ENCODE measurements at places on chromosomes 12 and 14.

DNA sequence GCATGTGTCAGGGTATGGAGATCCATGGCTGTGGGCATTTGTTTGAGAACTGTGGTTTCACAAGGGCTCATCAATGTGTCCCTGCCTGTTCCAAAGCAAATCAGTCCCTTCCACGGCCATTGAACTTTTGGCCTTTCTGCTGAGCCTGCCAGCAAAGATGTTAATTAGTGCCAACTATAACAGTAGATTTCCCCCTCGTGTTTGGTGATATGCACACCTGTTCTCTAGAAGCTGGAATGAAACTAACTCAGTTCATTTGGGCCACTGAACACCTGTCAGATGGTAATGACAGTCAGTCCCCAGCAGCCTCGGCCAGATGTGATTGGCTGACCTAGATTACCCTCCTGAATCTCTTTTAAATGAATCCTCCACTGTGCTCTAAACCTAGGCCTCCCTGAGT is 43.2 kb downstream of the IRAK3 start:
- no peak for DNase-seq

DNA sequence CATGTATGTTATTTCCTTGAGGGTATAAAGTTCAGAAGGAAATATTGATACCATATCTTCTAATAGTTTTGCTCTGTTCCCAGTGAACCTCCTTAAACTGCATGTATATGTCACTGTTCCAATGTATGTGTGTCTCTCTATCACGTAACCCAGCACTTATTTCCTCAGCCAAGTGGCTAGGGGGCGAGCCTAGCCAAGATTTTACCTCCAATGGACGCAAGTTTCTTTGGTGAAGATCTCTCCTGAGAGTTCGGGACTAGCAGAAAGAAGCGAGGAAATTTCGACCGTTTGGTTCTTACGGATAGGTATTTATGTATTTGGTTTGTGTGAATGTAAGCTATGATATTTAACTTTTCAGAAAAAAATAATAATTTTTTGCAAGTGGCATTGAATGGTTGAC is 2.5 kb downstream of the SFSWAP start:
- no peak for DNase-seq

DNA sequence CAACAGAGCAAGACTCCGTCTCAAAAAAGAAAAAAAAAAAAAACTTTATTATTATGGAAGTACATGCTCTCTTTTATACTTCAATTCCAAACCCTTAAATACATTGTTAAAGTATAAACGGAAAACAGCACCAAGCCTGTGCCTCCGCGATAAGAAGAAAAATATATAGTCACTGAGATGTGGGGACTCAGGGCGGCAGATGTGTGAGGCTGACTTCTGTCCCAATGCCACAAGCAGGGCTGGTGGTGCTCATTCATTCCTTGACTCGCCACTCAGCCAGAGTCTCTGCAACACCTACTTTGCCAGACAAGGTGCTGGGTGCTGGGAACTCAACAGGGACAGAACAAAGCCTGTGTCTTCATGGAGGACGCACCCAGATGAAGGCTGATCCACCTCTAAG is 13.8 kb downstream of the LGMN start:
- DNase-seq = no peak

GRCh38 chr14:67837011-67837624 is 17.5 kb downstream of the RAD51B start:
- DNase-seq = no peak

DNA sequence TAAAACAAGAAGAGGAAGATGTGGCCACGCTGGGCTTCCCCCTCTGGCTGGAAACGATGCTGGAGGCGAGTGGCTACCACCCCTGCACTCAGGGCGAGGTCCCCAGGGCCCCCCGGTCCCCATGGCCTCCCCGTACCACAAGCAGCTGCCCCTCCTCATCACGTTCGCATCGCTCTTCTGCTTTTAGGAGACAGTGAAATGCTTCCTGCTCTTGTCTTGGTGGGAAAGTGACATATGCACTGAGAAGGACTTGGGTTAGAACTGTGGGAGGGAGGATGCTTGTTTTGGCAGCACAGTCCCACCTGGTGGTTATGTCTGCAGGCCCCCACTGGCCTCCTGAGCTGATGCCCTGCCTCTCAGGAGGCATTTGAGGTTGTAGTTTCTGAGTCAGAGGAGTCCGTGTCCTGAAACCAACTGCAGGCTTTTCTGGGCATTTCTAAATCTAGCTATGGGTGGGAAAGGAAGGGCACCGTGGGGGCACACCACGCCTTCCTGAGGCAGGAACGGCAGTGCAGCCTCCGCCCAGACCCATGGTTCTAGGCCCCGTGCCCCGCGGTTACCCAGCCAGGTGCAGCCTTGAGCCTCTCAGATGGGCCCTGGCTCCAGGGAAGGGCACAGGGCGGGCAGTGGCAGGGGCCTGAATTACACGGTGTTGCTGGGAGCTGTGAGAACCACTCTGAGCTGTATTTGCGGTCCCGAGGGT is 139.3 kb downstream of the ADGRD1 start:
- no peak for DNase-seq

DNA sequence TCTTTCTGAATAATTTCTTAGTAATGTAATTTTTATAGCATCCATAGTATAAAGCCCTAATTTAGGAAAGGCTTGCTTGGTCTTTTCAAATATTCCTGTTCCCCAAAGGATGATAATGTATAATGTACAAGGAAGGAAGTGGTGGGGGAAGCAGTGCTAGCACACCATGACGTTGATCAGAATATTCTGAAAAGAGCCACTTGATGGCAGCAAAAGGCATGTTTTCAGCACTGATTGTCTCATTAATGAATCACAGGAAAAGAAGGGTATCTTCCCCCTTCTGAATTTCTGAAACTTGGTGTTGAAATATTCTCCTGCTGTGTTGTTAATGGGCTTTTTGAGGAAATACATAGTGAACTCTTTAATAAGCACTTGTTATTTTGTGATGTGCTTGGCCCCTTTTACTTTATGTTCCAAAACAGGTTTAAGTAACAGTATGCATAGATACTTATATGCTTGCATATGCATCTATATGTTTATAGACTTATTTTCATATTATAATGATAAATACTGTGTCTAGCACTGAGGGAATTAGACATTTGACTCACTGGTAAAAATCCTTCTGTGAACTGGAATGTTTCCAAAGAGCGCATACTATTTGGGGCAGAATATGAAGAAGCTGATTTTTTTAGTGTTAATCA is 122.0 kb downstream of the TMEM117 start:
- DNase-seq = no peak

DNA sequence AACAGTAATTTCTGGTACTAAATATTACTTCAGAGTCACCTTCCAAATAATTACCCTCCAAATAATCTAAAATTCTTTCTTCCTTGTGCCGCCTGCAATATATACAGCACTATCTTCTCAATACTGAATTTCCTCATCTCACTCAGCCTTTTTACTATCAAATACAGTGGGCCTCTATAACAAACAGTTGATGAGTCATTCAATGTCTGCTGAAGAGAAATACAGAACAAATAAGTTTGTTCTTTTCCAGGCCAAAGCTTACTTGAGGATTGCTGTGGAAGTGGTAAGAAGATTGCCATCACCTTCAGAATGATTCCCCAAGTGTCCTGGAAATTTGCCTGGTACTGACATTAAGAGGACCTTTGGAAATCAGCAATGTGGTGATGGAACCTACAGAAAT is 218.2 kb upstream of the ARHGAP5 start:
- DNase-seq = no peak

- DNase-seq = no peak
Observed at GRCh38 chr14:39988939-39989338, 556.7 kb upstream of the FBXO33 start.

GRCh38 chr12:3135522-3136461 is 58.6 kb downstream of the TSPAN9 start:
- DNase-seq = no peak

DNA sequence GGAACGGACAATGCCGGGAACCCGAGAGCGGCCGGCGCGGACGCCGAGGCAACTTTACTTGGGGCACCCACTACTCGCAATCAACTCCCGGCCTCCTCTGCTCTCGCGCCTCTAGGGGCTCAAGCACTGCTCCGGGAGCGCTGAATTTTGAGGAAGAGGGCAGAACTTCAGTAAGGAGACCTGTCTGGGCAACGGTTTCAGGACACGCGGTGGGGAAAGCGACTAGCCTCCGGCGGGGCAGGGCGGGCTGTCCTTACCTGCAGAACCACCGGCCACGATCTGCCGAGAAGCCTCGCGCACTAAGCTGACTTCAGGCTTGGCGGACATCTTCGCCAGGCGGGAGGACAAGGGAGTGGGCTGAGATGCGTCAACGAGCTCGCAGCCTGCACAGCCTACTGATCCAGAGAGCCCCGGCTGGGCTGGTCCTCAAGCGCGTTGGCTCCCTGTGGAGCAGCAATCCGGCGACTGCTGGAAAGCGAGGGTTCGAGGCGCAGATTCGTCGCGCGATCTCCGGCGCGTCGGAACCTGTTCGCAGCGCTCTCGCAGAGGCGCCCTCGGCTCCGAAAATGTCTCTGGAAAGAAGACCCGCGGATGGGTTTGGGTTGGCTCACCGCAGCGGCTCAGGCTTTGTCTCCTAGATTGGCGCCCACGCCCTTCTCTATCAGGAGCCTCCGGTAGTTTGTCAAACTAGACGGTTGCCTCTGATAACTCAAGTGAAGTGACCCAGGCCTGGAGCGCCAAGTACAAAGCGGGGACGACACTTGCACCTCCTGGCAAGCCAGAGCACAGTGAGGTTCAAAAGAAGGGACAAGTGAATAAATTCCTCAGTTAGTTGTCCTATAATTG is at the start of gene SLC25A21:
Gene SLC25A21 (minus strand): TSS at position 583 of the 846 bp plus-strand sequence.
- DNase-seq = no peak

DNA sequence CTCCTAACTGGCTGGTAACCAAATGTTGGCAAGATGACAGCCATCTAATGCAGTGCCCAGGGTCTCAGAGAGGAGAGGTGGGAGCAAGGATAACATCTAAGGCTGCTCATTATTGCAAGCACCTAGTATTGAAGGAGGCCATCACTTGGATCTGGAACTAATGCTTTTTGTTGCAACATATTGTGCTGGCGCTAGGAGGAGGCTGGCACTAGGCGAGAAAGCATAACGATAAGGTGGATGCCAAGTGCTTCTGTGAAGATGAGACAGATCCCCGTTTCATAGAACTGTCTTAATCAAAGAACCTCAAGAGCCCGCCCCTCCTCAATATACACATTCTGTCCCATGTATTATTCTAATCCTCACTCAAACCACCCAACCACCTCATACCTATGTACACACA is 774.0 kb downstream of the VRK1 start:
- DNase-seq = no peak

DNA sequence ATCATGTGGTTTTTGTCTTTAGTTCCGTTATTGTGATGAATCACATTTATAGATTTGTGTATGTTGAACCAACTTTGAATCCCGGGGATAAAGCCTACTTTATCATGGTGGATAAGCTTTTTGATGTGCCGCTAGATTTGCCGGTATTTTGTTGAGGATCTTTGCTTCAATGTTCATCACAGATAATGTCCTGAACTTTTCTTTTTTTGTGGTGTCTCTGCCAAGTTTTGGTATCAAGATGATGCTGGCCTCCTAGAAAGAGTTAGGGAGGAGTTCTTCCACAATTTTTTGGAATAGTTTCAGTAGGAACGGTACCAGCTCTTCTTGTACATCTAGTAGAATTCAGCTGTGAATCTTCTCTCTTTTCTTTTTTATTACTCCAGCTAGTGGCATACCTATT is 6.9 kb upstream of the KRT6B start:
- no peak for DNase-seq

- no peak for DNase-seq
Observed at GRCh38 chr12:67816269-67816668, 167.7 kb downstream of the DYRK2 start.

- no peak for DNase-seq
Observed at GRCh38 chr14:65336191-65336591, 76.3 kb upstream of the FUT8 start.

DNA sequence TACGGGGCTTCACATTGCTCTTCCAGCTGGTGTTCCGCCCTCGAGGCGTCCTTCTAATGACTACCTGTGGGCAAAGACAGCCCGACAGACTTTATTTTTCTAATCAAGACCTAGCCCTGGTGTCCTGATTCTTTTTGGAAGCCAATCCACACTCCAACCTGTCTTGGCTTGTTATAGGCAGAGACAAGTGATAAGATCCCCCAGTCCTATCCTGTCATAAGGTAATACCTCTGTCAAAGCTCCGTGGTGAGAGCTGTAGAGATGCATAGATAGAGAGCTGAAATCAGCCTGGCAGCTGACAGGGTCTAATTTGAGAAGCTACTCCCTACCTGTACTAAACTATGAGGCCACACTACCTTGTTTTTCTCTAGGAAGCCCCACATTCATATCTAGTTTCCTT is 11.5 kb upstream of the WNK1 start:
- no peak for DNase-seq

GRCh38 chr14:92696366-92696765 is 52.1 kb downstream of the LGMN start:
- no peak for DNase-seq

GRCh38 chr14:70073924-70074566 is 114.7 kb downstream of the SLC8A3 start:
- DNase-seq = no peak

DNA sequence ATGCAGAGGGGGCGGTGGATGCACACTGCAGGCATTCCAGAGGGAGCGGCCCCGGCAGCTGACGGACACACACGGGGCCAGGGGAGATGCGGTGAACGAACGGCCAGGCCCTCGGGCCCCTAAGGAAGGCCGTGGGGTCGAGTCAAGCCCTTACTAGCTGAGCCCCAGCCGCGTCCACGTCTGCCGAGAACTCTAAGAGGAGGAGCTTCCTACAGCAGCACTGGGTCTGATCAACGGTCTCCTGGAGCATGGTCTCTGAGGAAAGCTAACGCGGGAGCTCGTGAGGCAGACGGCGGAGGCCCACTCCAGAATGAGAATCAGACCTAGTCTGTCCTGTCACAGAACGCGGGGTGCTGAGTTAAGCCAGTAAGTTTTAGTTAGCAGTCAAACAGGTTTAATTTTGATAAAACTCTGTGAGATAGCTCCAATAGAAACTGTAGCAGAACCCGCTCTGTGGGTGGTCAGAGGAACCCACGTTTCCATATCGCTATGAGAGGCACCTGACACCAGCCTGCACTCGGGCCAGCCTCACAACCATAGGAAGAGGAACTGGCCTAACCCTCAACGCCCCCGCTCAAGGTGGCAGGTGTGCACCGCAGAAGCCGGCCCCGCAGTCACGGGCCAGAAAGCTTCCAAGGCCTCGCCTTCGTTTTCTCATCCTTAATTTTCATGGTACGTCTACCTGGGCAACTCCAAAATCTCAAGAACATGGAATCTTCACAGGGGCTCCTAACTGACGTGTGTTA is 55.5 kb downstream of the CDC42BPB start:
- no peak for DNase-seq

DNA sequence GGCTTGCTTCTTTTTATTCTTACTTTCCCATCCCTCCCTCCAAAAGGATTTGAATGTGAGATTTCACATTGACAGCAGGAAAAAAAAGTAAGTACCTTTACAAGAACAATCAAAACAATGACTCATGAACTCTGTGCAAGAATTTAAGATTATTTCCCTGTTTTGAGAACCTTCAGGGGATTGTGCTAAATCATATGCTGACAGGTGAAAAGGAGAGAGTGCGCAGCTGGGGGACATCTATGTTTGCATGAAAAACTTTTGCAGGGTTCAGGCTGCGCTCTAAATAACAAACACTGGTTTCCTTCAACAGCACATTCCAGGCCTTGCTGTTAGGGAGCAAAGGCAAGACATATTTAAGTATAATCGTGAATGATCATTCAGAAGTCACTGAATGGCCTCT is 27.3 kb downstream of the RERG start:
- DNase-seq = no peak
